ENCODE measurements at places on chromosomes 3 and 15. TPM values are rescaled to one million over a fixed set of nuclear protein-coding genes. Genes with fewer than 3 reads are reported as not detected.

The NMB gene
- 21.7 TPM for total RNA-seq

The FAM174B gene
- 8.2 TPM for total RNA-seq

The SST gene
- not detected for total RNA-seq

The THPO gene
- total RNA-seq = not detected

The GOLGA8K gene
- total RNA-seq = 0.85 TPM

The GRAMD1C gene
- 2.3 TPM for total RNA-seq

The NTRK3 gene
- 27.5 TPM for total RNA-seq

The FBXL22 gene
- 0.32 TPM for total RNA-seq

The FXR1 gene
- 107 TPM for total RNA-seq

The SCN11A gene
- not detected for total RNA-seq

The SERINC4 gene
- not detected for total RNA-seq

The SI gene
- not detected for total RNA-seq
